ENCODE measurements at places on chromosomes 7 and 10. TPM values are rescaled to one million over a fixed set of nuclear protein-coding genes. Genes with fewer than 3 reads are reported as not detected.

GRCh38 chr7:83201355-83201754, 38.7 kb upstream of the PCLO start:
- H3K36me3 ChIP-seq = no peaks in the 10 kb centered on the region
- H3K27ac ChIP-seq = no peak overlapping the region
- no peaks in the 10 kb centered on the region for H3K4me1 ChIP-seq

- DNase-seq = no peak
- H3K4me1 ChIP-seq = no peaks in the 10 kb centered on the region
- no peaks in the 10 kb centered on the region for H3K27me3 ChIP-seq
- H3K4me3 ChIP-seq = no peak overlapping the region
Observed at GRCh38 chr7:157529768-157530560, 193.2 kb downstream of the DNAJB6 start.

DNA sequence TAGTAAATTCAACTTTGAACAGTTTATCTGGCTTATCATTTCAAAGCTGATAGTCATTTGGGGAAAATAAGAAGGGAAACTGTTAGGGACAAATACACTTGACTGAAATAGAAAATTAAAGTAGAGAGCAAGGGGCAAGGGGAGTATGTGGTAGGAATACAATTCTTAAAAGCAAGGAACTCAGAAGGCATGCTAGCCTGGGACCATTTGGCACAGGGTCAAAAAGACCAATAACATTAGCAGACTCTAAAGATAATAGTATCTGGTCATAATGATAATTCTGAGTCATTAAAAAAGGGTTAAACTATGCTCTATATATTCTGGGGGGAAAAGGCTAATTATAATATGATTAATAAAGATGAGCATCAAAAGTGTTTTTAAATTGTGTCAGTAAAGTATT, 112.2 kb downstream of the CNOT4 start:
- H3K36me3 ChIP-seq = peaks cover 17% of the 10 kb centered on the region
- no peak overlapping the region for H3K4me3 ChIP-seq
- no peak overlapping the region for H3K27ac ChIP-seq

TRPV5 gene
- total RNA-seq = not detected

C7orf57 gene
- 0.44 TPM for total RNA-seq

- no peak for DNase-seq
- no peak overlapping the region for H3K27ac ChIP-seq
- peaks cover 5% of the 10 kb centered on the region for H3K4me1 ChIP-seq
- H3K4me3 ChIP-seq = no peak overlapping the region
Observed at GRCh38 chr10:50480054-50481007, 143.4 kb downstream of the SGMS1 start.

OR2A5 gene
- total RNA-seq = not detected

SORCS3 gene
- total RNA-seq = not detected

DNA sequence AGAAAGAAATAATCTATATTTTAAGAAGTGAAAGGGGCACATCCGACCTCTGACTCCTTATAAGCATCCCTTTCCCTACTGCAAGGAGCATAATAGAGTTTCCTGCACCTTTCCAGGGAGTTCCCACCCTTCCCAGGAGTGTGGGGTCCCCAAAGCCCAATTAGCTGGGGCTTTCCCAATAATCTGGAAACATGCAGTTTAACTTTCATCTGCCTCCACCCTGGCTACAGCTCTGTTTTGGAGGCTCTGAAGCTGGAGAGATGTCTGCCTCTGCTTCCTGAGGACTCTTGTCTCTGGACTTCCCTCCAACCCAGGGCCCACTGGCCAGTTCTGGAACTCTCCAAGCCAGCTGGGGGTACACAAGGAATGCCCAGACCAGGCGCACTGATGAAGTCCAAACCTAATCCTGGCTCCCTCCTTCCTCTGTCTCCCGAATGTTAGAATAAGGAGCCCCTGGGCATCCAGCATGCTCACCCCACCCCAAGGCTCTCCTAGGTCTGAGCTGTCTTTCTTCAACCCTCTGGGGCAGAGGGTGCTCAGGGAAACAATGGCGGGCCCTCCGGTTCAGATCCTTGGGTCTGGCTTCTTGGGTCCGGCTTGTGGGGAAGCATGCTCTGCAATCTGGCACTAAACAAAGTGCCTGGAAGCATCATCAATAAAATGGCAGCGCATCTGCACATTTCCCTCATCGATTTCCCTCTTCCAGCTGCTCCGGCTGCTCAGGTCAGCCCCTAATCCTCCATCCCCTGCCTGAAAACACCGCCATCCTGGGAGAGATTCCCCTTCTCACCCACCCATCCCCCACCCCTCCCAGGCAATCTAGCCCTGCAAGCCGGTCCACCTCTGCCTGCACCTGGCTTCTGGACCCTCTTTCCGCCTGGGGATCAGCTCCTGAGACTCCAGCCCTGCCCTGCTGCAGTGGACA, 13.3 kb downstream of the HOXA4 start:
- DNase-seq = no peak
- no peak overlapping the region for H3K4me3 ChIP-seq
- H3K4me1 ChIP-seq = no peaks in the 10 kb centered on the region

DNA sequence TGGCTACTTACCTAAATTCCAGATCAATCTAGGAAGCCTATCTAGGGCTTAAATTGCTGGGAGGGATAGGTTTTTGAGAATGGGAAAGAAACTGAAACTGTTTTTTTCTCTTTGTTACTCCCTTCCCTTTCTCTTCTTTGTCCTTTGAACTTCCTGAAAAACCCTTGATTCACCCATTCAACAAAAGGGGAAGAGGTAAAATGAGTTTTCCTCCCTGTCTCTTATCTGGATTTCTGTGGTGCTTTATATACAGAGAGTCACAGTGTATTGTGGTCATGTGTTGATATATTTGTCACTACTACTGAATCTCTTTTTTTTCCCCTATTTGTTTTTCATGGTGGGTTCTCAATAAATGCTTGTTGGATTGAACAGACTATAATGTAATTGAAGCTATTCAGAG, 19.8 kb upstream of the NUP205 start:
- H3K27ac ChIP-seq = no peak overlapping the region
- H3K4me3 ChIP-seq = no peak overlapping the region
- peaks cover 6% of the 10 kb centered on the region for H3K27me3 ChIP-seq
- no peaks in the 10 kb centered on the region for H3K36me3 ChIP-seq

CPA2 gene
- total RNA-seq = not detected

DNA sequence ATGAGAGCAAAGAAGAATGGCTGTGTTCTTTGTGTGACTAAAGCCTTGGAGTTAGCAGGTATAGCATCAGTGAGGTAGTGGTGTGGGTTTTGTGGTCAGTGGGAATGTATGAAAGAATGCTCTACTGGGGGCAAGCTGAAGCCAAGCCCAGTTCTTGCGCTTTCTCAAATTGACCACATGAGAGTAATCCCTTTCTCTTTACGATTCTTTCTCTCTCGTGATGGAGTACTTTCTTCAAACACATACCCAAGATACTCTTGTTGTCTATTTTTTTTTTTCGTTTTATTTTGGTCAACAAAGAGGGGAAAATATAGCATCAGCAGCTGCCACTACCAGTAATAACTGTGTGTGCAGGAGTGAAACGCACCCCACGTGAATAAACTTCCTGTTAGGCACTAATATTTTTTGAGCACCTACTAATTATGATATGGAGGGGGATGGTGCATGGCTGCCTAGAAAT, 8.4 kb upstream of the PANK1 start:
- no peak for DNase-seq
- no peak overlapping the region for H3K27ac ChIP-seq
- H3K4me3 ChIP-seq = no peak overlapping the region
- H3K4me1 ChIP-seq = no peaks in the 10 kb centered on the region

DNA sequence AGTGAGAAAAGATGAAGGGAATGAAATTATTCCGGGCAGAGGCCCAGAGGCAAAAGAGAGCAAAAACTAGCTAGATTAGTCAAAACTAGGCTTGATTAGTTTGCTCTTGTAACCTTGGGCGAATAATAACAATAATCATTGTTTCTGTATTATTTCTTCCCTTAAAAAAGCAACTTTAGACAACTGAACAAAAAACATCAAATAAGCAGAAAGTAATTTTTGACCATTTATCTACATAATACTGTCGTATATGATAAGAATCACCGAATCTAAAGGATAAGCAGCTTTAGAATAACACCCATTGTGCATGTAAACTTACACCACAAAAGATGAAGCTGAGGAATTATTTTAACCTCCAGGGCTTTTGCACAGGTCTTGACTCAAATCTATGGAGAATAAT, 125.1 kb downstream of the TPK1 start:
- peaks cover 2% of the 10 kb centered on the region for H3K36me3 ChIP-seq
- H3K4me1 ChIP-seq = peaks cover 26% of the 10 kb centered on the region
- H3K27ac ChIP-seq = no peak overlapping the region
- no peak for DNase-seq
- no peak overlapping the region for H3K4me3 ChIP-seq
- H3K27me3 ChIP-seq = no peaks in the 10 kb centered on the region

DNA sequence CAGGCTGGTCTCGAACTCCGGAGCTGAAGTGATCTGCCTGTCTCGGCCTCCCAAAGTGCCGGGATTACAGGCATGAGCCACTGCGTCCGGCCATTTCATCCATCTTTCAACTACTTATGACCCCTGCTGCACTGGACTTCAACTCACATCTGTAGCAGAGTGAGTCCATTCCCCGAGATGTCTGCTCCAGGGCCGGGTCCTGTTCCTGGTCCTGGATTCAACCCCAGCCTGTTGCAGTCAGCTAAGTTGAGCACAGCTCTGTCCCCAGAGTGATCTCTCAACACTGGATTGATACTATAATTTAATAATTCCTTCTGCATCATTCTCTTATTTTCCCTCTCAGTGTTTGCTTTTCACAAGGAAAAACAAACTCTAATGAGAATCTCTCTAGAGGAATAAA, 25.8 kb downstream of the PRTFDC1 start:
- no peak for DNase-seq
- H3K27me3 ChIP-seq = no peaks in the 10 kb centered on the region
- no peak overlapping the region for H3K4me3 ChIP-seq
- no peak overlapping the region for H3K27ac ChIP-seq
- H3K36me3 ChIP-seq = peaks cover 12% of the 10 kb centered on the region
- peaks cover 27% of the 10 kb centered on the region for H3K4me1 ChIP-seq

MYPN gene
- total RNA-seq = not detected

GRCh38 chr7:77531038-77531437, 6.1 kb upstream of the PTPN12 start:
- H3K4me3 ChIP-seq = no peak overlapping the region
- no peak overlapping the region for H3K27ac ChIP-seq
- H3K27me3 ChIP-seq = no peaks in the 10 kb centered on the region
- H3K4me1 ChIP-seq = peaks cover 8% of the 10 kb centered on the region
- no peak for DNase-seq

- H3K36me3 ChIP-seq = no peaks in the 10 kb centered on the region
- no peaks in the 10 kb centered on the region for H3K27me3 ChIP-seq
- H3K27ac ChIP-seq = no peak overlapping the region
- no peak for DNase-seq
- no peak overlapping the region for H3K4me3 ChIP-seq
Observed at GRCh38 chr7:82200601-82201000, 243.0 kb downstream of the CACNA2D1 start.

- H3K27me3 ChIP-seq = no peaks in the 10 kb centered on the region
- no peak overlapping the region for H3K27ac ChIP-seq
- no peaks in the 10 kb centered on the region for H3K36me3 ChIP-seq
Observed at GRCh38 chr10:114576716-114577115, 81.4 kb downstream of the ABLIM1 start.

DNA sequence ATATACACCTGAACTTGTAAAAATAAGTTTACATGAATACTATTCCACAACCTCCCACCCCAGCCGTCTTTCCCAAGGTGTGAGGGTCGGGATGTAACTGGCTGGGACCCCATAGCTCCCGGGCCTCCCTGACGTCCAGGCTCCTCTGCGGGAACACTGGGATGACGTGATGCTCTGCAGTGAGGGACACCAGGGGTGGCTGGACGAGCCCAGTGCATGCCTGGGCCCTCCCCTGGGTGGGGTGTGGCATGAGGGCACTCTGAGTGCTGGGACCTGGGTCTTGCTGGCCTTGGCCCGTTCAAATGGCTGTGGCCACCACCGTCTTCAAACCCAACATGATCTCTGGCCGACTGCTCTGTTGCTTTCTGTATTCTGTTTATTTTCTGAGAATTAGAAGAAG, 182.4 kb downstream of the DNAJB6 start:
- H3K4me3 ChIP-seq = no peak overlapping the region
- no peak for DNase-seq
- H3K36me3 ChIP-seq = no peaks in the 10 kb centered on the region
- no peak overlapping the region for H3K27ac ChIP-seq
- H3K27me3 ChIP-seq = no peaks in the 10 kb centered on the region

DNA sequence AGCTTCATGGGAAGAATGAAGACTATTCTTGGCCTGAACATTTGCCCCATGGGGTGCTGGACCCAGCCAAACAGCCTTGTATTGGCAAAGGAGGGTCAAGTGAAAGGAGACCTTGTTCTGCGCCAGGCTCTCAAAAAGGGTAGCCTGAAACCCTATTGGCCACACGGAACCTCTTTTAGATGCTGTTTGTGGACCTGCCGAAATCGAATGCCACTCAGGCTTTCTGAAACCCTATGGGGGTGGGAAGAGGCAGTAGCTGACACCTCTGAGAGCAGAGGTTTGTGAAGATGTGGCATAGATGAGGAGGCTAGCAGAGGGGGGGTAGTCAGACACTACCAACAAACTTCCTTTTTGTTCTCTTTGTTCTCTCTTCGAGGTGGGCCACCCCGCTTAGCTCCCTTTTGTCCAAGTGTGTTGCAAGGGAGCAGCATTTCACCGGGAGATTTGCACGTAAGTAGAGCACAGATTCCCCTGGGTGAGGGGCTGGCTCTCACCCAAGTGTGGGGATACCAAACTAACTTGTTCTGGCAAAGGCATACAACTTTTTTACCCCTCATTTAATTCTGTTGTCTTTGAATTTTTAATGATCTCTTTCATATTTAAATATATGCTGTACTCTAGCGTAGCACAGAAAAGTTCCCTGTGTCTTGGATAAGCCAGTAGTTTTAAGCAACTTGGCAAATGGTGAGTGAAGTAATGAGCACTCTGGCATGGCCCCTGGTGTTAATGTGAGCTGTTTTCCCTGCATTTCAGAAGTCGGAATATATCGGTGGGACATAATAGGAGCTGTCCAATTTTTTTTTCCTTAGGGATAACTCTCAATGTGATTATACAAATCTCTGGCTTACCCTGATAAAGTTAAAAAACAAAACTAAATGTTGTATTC, 107.7 kb downstream of the SEPTIN7 start:
- H3K27me3 ChIP-seq = no peaks in the 10 kb centered on the region
- peaks cover 7% of the 10 kb centered on the region for H3K36me3 ChIP-seq
- peaks cover 4% of the 10 kb centered on the region for H3K4me1 ChIP-seq
- H3K27ac ChIP-seq = no peak overlapping the region
- no peak for DNase-seq

- H3K36me3 ChIP-seq = peaks cover 39% of the 10 kb centered on the region
- peaks cover under 1% of the 10 kb centered on the region for H3K27me3 ChIP-seq
- H3K27ac ChIP-seq = peak overlapping the region; percentile 99
- DNase-seq = peak; percentile 100
Observed at GRCh38 chr7:106285051-106285854, 470 bp upstream of the NAMPT start.

ADIRF gene
- total RNA-seq = not detected
